ENCODE measurements at places on chromosomes 6 and 20. TPM values are rescaled to one million over a fixed set of nuclear protein-coding genes. Genes with fewer than 3 reads are reported as not detected.

GRCh38 chr20:33328157-33329137, 45.4 kb downstream of the BPIFB1 start:
- no peak for DNase-seq

GRCh38 chr6:15370733-15371671, 125.1 kb downstream of the JARID2 start:
- DNase-seq = no peak

DNA sequence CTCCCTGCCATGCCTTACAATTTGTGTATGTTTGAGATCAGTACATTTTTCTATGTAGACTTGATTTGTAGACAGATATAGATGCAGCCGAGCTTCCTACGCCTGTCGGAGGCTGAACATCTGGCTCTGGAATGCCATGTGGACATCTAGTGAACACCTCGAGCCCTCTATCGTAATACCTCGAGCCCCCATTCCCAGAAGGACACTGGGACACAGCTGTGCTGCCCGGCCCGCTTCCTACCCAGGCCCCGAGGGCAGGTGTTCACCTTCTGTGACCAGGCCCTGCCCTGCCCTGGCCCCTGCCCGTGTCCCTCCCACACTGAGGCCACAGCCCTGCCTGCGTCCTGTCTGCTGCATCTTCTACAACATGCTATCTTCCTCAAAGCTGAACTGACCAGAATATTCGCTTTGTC, 12.9 kb downstream of the RPS6KA2 start:
- DNase-seq = no peak

GRCh38 chr20:54909702-54910101, 434.3 kb downstream of the DOK5 start:
- no peak for DNase-seq

DNA sequence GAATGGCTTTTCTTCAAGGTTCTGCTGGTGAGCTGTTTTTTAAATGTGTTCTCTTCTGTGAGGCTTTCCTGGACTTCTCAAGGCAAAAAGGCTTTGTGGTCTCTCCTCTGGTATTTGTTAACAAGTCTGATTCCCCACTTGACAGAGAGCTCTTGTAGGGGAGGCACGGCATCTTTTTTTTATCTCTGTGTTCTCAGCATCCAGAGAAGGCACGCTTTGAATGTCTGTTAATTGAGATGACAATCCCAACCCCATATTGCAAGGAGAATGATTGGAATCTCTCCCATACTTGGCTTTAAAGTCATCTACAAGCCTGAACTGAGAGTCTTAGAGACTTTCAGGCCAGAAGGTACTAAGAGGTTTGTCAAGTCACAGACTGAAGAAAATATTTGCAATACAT, 22.6 kb downstream of the EDN1 start:
- DNase-seq = no peak

DNA sequence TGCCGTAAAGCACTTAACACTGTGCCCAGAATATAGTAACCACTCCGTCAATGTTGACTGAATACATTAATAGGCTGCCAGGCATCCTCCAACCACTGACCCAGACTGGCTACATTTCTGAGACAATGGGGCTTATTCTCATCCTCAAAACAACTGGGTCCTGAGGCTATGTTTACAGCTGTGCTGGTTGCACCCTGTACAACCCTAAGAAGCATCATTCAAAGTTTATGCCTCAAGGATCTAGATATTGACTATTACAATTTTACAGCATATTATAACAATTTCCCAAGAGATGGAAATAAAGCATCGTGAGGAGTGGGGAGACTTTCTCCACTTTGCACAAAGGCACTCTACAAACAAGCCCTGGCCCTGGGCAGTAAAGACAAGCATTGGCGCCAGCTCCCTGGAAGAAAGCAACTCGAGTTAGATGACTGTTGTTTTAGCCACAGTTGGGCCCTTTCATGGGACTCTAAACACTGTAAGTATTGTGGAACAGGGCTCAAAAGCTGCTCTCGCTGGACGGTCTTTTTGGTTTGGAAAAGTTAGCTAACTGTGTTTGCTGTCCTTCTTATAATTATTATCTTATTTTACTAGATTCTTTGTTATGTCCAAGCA, 30.2 kb downstream of the MYLIP start:
- no peak for DNase-seq

DNA sequence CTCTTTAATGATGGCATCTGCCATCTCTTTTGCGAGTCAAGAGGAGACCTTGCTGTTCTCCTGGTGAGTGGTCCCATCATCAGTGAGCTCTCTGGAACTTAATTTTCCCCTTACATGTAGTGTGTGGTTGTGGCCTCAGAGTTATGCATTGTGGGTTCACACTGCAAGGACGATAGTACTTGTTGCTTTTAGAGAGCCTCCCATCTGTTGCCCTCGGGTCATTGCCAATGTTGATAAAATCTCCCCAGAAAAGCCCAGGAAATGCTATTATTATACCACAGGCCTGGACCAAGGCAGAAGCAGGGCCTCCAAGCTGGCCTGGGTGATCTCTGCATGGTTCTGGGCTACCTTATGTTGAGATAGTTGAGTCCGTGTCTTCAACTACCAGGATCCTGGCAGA, 241.6 kb downstream of the BMP7 start:
- DNase-seq = no peak

DNA sequence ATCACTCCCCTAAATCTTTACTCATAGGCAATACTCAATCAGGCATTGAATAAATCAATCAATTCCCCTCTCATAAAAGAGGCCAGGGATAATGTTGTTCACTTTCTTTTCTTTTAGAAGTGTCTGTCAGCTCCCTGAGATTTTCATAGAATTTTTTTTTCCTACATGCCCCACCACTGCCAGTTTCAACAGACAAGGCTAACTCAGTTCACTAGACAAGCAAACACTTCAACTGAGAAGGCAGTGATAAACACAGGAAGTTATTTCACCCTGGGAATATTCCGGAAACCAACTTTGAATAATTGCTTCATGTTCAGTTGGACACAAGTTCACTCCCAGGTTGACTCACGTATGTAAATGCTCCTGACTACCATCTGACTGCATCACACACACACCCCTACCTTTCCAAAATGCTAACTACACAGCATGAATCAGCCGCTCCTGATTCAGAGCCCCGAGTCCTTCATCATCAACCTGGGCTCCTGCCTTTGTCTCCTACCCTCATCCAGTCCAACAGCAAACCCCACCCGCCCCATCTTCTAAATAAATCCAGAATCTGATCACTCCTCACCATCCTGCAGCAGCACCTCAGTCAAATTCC, 143.9 kb downstream of the BCAS1 start:
- DNase-seq = no peak

DNA sequence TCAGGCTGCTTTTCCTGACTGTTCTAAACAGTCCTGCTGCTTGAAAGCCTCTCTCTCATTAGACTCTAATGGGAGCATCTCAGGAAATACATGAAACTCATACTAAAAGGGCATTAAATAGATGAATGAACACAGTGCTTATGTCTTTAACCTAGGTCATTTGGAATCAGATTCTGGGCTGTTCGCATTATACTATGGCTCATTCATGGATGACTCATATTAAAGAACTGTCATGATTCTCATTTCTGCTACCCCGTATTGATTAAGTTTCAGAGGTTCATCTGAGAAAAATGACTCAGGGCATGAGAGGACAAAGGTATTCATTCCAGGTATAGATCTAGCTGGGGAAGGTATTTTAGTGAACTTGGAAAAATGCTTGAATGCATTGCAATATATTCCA, 335.5 kb downstream of the GJA1 start:
- DNase-seq = no peak

DNA sequence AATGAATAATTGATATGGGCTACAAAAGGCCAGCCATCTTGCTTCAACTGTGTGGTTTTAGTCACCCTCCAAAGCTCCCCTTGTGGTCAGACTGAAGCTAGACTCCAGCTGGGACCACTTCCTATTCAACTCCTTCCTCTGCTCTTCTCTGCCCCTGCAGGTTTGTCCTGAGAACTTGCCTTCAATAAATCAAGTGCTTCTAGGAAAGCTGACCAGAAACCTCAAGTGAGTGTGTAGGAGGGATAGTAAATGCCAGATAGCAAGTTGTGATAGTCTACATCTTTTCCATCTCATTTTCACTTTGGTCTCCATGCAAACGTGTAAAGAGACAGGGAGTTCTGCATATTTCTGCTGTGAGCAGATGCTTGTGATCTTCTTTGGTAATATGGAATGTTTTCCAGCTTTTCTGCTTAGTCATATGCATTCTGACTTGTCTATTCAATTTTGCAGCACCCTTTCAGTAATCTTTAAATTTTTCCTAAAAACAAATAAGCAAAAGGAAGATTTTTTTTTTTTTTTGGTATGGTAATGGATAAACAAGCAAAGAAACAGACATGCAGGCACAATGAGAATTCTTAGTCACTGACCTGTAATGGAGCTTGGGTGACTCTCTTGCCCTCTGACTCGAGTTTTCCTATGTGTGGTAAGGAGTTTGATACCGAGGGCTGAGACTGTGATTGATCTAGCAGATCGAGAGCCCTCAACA, 201.3 kb upstream of the BTBD3 start:
- no peak for DNase-seq

- DNase-seq = no peak
Observed at GRCh38 chr20:15619341-15619740, 953.9 kb downstream of the KIF16B start.

- DNase-seq = no peak
Observed at GRCh38 chr20:50220894-50221365, 30.3 kb downstream of the CEBPB start.

GRCh38 chr6:170076466-170077165, 214.3 kb downstream of the DLL1 start:
- no peak for DNase-seq

DNA sequence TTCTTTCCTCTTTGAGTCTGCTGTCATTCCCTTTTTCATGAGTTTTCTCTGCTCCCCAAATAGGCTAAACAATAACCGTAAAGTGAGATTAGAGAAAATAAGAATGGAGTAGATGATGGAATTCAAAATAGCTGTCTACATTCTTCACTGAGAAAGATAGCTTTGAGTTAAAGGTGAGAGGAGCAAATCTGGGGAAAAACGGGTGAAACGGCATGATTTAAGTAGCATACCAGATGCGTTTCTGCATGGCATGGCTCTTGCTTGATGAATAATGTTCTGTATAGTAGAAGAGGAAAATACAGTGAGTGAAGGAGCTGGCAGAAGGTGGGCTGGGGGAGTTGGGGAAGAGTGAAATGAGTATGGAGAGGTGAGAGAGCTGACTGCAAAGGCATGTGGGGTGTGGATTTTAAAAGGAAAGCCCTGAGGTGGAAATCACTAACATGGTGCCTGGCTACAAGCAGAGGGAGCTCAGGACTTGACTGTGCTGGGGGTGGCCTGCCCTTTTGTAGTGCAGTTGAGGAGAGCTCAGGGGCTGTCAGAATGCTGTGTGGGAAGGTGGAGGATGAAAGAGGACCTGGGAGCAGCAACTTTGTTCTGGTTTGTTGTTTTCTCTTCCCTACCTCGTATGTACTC, 8.8 kb downstream of the BICRAL start:
- no peak for DNase-seq

GRCh38 chr6:137475103-137475502, 19.1 kb downstream of the OLIG3 start:
- DNase-seq = no peak

DNA sequence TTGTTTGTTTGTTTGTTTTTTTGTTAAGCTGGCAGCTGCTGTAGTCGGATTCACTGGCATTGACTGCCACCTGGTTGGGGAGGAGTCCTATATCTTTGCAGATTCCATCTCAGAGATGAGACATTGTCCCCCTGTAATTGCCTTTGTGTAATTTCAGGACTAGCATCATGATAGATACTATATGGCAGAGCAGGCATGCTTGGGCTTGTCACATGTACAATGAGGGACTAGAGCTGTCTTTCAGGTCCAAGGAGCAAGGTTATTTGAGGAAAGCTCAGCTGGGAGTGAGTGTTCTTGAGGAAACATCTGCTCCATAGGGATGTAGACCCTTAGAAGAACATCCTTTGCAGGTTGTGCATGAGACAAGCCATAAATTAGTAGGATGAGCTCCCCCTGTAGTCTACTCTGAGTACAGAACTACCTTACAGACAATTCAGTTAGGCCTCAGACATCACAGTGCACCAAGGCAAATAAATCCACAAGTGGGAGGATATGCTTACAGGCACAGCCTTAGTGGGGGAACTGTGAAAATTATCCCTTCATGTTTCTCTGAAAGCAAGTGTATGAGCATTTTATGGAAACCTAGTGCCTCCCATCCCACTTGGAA, 62.1 kb downstream of the BMP2 start:
- DNase-seq = no peak

DNA sequence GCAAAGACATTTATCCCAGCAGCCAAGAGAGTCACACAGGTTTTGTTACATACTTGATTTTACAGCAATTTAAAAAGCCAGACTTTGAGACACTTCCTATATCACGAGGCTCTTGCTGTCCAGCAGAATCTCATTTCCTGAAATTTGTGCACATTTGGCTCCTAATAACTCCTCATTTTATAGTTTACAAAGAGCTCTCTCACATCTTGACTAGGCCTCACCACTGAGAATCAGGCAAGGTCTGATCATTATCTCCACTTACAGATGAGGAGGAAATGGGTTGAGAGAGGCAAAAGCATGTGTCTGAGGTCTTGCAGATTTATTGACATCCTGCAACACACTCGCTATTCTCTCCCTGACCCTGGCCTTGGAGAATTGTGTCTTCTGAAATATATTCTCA, 426.8 kb downstream of the MAFB start:
- DNase-seq = no peak

GRCh38 chr6:72825315-72825911, 203.5 kb downstream of the KCNQ5 start:
- no peak for DNase-seq

DNA sequence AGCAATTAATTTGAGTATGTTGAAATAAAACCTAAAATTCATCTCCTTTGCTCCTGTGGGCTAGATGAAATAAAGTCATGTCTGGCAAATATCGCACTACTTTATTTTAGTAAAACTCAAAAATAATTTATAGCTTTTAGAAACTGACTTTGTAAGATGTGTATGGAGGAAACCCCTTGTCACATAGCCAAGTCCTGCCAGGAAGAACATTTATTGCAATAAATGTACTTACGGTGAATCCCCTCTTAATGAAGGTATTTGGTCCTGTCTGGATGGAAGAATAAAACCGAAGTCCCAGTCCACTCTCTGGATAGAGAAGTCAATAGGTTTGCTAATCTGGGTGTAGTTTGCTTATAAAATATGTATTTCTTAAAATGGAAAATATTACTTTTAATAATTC, 1226.8 kb upstream of the MAP3K7 start:
- DNase-seq = no peak

GRCh38 chr20:24316731-24317130, 152.7 kb upstream of the SYNDIG1 start:
- DNase-seq = no peak

SLPI gene
- 168 TPM for total RNA-seq

SOX4 gene
- total RNA-seq = 41.7 TPM

BACH2 gene
- 5.2 TPM for total RNA-seq

TREML2 gene
- total RNA-seq = 0.17 TPM

MPC1 gene
- total RNA-seq = 25.3 TPM

RIOK1 gene
- 25.8 TPM for total RNA-seq

SAMD5 gene
- 17.0 TPM for total RNA-seq

RAET1L gene
- total RNA-seq = not detected

GMPR gene
- total RNA-seq = 266 TPM

Data from prostate gland (tissue), 2 donors.